Body of pancreas (tissue), 4 donors: ENCODE measurements at places on chromosomes 3 and 15. TPM values are rescaled to one million over a fixed set of nuclear protein-coding genes. Genes with fewer than 3 reads are reported as not detected.

CD276 gene
- total RNA-seq = 24.6 TPM

GOLGA8R gene
- total RNA-seq = 6.2 TPM

DNA sequence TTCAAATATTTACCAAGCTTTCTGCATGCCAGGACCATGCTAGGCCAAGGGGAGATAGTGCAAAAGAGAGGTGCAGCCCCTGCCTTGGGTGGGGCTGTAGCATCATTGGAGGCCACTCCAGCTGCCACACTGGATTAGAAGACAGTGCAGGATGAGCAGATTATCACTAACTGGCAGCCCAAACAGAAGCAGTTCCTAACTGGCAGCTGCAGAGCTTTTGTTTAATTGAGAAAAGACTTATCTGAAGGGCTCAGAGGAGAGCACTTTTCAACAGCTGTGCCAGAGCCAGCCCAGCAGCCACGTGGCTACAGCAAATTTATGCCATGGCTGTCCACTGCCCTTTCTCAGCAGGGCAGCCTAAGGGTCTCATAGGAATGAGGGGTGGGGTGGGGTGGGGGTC is 13.5 kb upstream of the ACSBG1 start:
- H3K4me1 ChIP-seq = peaks cover 7% of the 10 kb centered on the region
- no peaks in the 10 kb centered on the region for H3K36me3 ChIP-seq
- no peak for DNase-seq

SLC28A2 gene
- total RNA-seq = 2.3 TPM

GRCh38 chr3:61646851-61647525 is 85.6 kb downstream of the PTPRG start:
- H3K4me1 ChIP-seq = peaks cover 9% of the 10 kb centered on the region
- DNase-seq = no peak
- no peak overlapping the region for H3K4me3 ChIP-seq
- H3K27ac ChIP-seq = no peak overlapping the region
- H3K27me3 ChIP-seq = no peaks in the 10 kb centered on the region
- no peaks in the 10 kb centered on the region for H3K36me3 ChIP-seq

- H3K36me3 ChIP-seq = no peaks in the 10 kb centered on the region
- no peak overlapping the region for H3K27ac ChIP-seq
- no peak for DNase-seq
- H3K4me3 ChIP-seq = no peak overlapping the region
- H3K4me1 ChIP-seq = peaks cover 6% of the 10 kb centered on the region
These were observed 38.8 kb upstream of the SLC25A36 start for GRCh38 chr3:140902791-140903190.

ADGRG7 gene
- not detected for total RNA-seq

GRCh38 chr3:51044982-51045381 is 340.1 kb upstream of the MANF start:
- H3K4me3 ChIP-seq = no peak overlapping the region
- H3K4me1 ChIP-seq = no peaks in the 10 kb centered on the region
- no peaks in the 10 kb centered on the region for H3K27me3 ChIP-seq
- DNase-seq = no peak
- H3K27ac ChIP-seq = no peak overlapping the region

PIERCE2 gene
- total RNA-seq = 2.1 TPM

GRCh38 chr3:38141952-38142273 is 3.5 kb downstream of the MYD88 start:
- H3K27ac ChIP-seq = no peak overlapping the region
- H3K4me3 ChIP-seq = no peak overlapping the region
- H3K4me1 ChIP-seq = peaks cover 25% of the 10 kb centered on the region

- DNase-seq = no peak
- H3K4me3 ChIP-seq = no peak overlapping the region
- no peaks in the 10 kb centered on the region for H3K4me1 ChIP-seq
- no peak overlapping the region for H3K27ac ChIP-seq
- no peaks in the 10 kb centered on the region for H3K27me3 ChIP-seq
These were observed 19.5 kb upstream of the IFT57 start for GRCh38 chr3:108241721-108242120.

SFMBT1 gene
- total RNA-seq = 6.9 TPM

DNA sequence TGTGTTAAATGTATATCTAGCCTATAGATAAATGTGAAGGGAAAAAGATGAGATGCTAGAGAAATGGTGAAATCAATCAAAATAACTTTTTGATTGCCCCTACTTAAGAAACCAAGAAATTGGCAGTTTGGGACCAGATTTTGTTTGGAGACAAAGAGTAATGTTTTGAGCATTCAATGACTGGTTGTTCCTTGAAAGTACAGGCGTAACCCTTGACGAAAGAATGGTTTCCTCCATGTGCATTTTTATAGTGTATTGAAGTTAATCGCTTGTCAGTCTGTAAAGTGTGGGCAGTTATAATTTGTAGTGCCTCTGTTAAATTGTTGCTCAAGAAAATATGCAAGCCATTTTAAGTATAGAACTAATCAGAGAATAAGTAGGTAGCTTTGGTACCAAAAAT is 1.2 kb downstream of the KIF23 start:
- peaks cover 12% of the 10 kb centered on the region for H3K4me1 ChIP-seq
- DNase-seq = no peak
- no peak overlapping the region for H3K4me3 ChIP-seq
- no peaks in the 10 kb centered on the region for H3K36me3 ChIP-seq
- H3K27me3 ChIP-seq = no peaks in the 10 kb centered on the region

GRCh38 chr3:50167069-50167840 is 12.1 kb downstream of the SEMA3F start:
- H3K36me3 ChIP-seq = no peaks in the 10 kb centered on the region
- peaks cover 21% of the 10 kb centered on the region for H3K4me1 ChIP-seq
- H3K27me3 ChIP-seq = no peaks in the 10 kb centered on the region
- peak overlapping the region; percentile 44 for H3K27ac ChIP-seq
- no peak for DNase-seq

GRCh38 chr3:123120573-123120972 is 53.7 kb downstream of the PDIA5 start:
- no peak for DNase-seq
- no peak overlapping the region for H3K27ac ChIP-seq
- no peak overlapping the region for H3K4me3 ChIP-seq
- no peaks in the 10 kb centered on the region for H3K27me3 ChIP-seq

DNA sequence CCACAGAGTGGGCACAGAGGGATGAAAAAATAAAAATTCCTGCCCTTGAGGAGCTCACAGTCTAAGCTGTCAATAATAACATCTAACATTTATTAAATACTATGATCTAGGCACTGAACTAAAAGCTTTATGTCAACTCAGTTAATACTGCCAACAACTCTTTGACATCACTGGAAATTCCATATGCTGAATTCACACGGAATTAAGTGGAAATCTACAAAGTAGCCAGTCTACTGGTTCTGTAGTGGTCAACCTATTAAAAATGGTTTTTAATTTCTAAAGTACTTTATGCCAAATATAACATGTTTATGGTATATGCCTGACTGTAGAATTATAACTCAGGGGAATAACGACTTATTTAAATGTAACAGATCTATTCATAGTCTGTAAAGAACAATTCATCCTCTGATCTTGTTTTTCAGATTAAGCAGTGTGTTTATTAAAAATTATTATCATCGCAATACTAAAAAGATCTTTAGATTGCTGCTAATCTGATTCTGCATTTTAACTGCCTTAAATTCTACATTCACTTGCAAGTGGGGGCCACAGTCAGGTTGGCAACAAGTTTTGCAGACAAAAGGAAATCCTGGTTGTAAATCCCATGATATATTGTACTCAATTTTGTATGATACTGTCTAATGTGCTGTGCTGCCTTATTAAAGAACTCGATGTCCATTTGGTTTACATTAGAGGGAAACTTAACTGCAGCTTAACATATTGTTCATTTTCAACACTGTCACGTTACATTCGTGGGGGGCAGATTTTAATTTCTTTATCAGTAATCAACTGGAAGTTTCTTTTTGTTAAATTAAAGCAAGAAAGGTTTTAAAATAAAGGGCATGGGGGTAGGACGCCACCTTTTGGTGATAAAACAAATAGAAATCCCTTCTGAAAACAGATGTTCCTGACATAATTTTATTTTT is 2.6 kb upstream of the FOXP1 start:
- peaks cover 19% of the 10 kb centered on the region for H3K4me1 ChIP-seq
- H3K4me3 ChIP-seq = no peak overlapping the region
- H3K36me3 ChIP-seq = no peaks in the 10 kb centered on the region
- H3K27me3 ChIP-seq = no peaks in the 10 kb centered on the region
- DNase-seq = no peak

DNA sequence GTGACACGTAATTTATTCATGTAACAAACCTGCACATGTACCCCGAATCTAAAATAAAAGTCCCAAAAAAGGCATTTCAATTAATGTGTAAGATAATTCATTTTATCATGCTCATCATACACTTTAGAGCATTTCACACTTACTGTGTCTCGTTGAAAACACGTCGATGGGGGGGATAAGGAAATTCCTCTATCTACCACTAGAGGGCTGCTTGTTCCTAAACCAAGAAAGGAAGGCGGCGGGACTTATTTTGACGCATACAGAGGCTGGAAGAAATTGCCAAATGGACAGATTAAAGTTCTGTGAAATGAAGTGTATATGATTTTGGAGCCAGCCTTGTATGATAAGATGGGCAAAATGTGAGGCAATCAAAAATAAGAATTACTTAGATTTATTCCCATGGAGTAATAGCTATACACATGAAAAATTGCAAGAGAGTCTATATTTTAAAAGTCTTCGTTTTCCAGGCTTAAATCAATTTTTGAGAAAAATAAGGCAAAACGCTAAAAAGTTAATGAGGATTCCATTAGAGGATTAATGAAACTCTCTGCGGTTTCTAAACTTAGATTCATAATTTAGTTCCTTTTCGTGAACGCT is 346.8 kb downstream of the CNTN3 start:
- no peaks in the 10 kb centered on the region for H3K4me1 ChIP-seq
- DNase-seq = peak; percentile 48
- no peak overlapping the region for H3K27ac ChIP-seq
- no peaks in the 10 kb centered on the region for H3K36me3 ChIP-seq

DNA sequence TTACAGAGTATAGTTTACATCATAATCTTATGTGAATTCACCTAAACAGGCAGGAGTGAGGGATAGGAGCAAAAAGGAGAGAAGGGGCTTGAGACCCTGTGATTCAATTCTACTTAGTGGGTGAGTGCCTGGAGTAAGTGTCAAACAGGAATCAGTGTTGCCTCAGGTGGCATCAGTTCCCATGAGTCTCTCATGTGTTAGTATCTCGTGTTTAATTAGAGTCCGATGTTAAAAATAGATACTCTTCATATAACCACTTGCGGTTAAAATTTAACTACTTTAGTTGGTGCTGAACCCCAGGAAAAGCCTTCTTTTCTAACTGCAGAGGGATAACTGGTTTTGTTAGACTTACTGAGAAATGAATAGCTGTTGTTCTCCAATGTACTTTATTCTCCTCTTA is 251.5 kb downstream of the SUCLG2 start:
- no peak for DNase-seq
- no peak overlapping the region for H3K27ac ChIP-seq
- no peaks in the 10 kb centered on the region for H3K27me3 ChIP-seq
- H3K4me3 ChIP-seq = no peak overlapping the region

KIF7 gene
- total RNA-seq = 2.1 TPM

DNA sequence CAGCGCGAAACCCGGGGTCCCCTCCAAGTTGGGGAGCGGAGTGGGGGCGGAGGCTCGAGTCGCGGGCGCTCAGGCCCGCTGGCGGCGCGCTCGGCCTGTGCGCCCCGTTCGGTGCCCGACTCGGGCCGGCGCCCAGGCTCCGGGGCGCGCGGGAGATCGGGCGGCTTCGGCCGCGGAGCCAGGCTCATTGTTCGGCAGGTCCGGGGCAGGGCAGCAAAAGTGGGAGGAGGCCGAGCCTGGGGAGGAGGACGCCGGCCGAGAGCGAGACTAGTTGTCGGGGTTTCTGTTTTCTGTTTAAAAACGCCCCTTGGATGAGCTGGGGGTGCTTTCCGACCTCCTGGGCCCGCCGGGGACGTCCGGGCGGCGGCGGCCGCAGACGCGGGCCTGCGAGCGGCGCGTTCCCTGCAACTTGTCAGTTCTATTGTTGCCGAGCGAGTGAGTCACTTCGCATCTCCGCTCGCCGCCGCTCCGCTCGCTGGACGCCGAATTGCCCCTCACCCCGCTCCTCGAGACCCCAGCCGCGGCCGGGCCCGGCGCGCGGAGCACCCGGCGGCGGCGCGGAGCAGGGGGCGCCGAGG is 676 bp downstream of the TCF12 start:
- DNase-seq = peak; percentile 67
- H3K27me3 ChIP-seq = no peaks in the 10 kb centered on the region
- peak overlapping the region; percentile 97 for H3K27ac ChIP-seq
- peaks cover 36% of the 10 kb centered on the region for H3K4me1 ChIP-seq
- H3K4me3 ChIP-seq = peak overlapping the region; percentile 90

DNA sequence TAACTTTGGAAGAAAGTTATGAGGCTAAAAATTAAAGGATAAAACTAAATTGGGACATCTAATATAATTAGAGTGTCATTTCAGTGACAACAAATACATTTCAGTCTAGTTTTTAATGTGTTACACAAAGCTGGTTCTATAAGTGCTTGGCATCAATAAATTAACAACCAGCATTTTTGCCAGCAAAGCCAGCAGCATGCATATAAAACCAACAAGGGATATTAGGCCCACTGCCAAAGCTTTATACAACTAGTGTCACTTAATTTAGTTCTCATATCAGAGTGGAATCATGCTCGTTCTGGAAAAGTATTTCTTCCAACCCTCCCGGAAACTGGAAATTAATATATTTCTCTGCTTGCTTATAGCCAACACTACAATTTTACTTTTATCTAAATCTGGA is 88.8 kb downstream of the THBS1 start:
- no peaks in the 10 kb centered on the region for H3K4me1 ChIP-seq
- no peak overlapping the region for H3K27ac ChIP-seq
- H3K27me3 ChIP-seq = no peaks in the 10 kb centered on the region
- no peak for DNase-seq
- H3K4me3 ChIP-seq = no peak overlapping the region
- H3K36me3 ChIP-seq = no peaks in the 10 kb centered on the region

GRCh38 chr15:62552444-62552843 is 387.4 kb upstream of the C2CD4B start:
- no peak for DNase-seq
- H3K36me3 ChIP-seq = no peaks in the 10 kb centered on the region
- H3K27me3 ChIP-seq = no peaks in the 10 kb centered on the region
- H3K27ac ChIP-seq = no peak overlapping the region

DNA sequence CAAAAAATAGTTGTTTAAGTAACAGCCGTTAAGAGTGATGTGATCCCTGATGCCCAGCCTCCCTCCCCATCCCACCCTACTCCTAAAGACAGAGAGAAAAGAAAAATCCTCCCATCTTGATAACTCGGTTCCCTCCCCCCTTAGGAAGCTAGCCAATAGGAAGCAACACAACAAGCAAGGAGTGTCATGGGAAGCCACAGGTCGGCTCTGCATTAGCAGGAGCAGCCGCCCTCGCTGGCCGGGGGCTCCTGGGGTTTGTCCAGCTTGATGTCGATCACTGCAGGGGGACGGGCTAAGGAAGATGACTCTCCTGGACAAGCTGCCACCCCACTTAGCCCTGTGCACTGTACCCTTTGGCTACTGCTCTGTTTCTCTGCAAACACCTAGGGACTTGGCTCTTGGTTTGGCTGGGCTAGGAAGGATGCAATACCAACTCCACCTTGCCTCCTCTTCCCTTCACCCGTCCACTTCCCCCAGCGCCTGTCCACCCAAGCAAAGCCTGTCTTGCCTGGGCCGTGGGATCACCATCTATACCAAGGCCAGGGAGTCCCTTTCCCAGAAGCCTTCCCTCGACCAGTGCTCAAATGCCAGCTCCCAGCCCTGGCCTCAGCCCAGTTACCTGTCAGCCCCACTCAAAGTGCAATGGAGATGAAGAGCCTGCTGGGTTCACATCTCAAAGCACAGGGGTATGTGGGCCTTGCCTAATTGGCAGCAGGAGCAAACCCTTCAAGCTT is 23.1 kb downstream of the SRPRB start:
- H3K4me3 ChIP-seq = no peak overlapping the region
- no peaks in the 10 kb centered on the region for H3K27me3 ChIP-seq
- H3K4me1 ChIP-seq = no peaks in the 10 kb centered on the region
